ENCODE measurements at places on chromosomes 3 and 15.

- DNase-seq: no peak
Observed at GRCh38 chr15:55991802-55992768, 1.3 kb downstream of the NEDD4 start.

- no peak for DNase-seq
Observed at GRCh38 chr3:96843505-96844203, 29.3 kb downstream of the EPHA6 start.

GRCh38 chr3:70856414-70857162, 544.1 kb upstream of the MDFIC2 start:
- DNase-seq: no peak

GRCh38 chr15:43903864-43904290, 77.1 kb downstream of the WDR76 start:
- DNase-seq: no peak

DNA sequence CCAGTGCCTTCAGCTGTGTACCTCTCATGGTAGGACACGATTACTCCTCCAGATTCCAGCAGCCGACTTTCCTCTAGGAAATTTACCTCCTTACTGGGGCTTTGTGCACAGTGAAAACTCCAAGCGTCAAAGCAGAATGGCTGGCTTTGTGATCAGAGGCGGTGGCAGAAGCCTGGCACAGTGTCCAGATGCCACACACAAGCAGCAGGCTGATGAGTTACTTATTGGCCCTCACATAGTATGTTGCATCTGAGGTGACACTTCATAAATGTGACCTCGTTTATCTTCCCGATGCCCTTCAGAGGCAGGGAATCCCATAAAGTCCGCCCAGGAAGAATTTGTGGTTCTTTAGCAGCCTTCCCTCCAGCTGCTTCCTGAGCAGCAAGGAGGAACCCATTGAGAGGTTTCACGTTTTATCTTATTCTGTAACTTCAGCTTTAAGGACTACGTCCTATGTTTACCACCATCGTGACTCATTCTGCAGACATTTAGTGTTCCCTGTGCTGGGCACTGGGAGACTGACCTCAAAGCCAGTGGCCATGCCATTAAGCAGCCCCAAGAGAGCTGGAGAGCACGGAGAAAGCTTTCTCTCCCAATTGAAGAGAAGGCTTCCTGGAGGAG, 107.1 kb upstream of the C15orf61 start:
- peak; percentile 41 for DNase-seq

- no peak for DNase-seq
Observed at GRCh38 chr15:98826658-98827057, 178.3 kb downstream of the IGF1R start.

- peak; percentile 52 for DNase-seq
Observed at GRCh38 chr15:72203507-72203837, 5.9 kb upstream of the GRAMD2A start.

DNA sequence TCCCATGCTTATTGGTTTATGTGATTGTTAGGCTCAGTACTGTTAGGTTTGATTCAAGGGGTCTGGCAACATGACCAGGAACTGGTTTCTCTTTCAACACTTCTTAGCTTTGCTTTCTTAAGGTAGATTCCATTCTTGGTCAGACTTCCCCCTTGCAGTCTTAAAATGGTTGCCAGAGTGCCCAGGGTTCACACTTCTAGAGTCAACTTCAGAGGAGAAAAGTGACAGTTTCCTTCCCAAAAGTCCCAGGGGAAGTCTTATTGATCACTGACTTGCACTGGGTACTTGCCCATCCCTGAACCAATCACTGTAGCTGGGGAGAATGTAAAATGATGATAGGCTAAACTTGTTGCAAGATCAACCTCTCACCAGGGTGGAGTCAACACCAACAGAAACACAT, 14.1 kb downstream of the MGLL start:
- DNase-seq: no peak

DNA sequence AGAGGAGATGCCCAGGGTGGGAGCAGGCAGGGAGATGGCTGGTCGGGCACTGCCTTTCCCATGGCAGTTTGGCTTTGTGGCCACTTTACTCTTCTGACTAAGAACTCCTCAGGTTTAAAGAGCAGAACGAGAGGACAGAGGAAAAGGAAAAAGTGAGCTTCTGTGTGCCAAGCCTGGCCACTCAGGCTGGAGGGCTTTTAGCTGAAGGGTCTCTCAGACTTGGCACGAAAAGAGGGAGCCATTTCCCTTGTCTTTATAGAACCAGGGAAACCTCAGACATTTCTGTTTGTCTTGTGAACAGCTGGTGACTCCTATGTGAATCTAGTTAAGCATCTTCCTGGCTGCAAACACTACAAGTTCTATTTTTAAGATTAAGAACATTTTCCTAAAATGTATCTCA, 23.3 kb upstream of the PSMD6 start:
- no peak for DNase-seq

- peak; percentile 29 for DNase-seq
Observed at GRCh38 chr3:22960105-22960984, 242.8 kb upstream of the UBE2E2 start.

DNA sequence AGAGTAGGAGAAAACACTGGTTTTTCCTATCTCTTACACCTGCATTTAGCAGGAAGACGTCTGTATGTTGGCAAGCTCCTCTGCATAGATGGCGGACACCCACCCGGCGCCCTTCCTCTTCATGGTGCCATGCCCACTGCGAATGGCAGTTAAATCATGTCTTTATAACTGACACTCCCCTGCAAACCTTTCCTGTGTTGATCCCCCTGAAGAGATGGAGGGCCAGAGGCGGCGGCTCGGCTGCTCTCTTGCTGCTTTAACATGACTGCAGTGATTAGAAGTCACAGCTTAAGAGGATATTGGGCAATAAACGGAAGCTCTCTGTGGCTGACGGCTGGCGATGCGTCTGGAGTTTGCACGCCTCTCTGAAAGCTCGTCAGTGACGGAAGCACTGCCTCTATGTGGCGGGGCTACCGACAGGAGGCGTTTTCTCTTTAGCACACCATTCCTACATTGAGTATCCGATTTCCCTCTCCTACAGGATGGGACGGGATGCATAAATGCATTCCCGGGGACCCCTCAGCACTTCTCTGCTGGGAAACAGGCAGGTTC, 25.5 kb upstream of the SNRPA1 start:
- DNase-seq: no peak

DNA sequence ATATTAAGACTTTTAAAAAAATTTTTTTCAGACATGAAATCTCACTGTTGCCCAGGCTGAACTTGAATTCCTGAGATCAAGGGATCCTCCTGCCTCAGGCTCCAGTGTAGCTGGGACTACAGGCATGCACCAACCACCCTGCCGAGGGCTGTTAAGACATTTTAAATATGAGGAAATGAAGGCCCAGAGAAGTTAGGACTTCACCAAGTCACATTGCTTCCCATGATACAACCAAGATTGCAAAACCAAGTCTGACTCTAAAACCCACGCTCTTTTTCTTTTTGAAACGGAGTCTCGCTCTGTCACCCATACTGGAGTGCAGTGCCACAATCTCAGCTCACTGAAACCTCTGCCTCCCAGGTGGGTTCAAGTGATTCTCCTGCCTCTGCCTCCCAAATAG, 28.0 kb downstream of the PTPN9 start:
- DNase-seq: no peak

GRCh38 chr3:39809181-39809994, at the start of gene MYRIP:
TSS of gene MYRIP (plus strand) at chr3:39809609. CDS start at chr3:39900817, 91,208 bp downstream.
- DNase-seq: no peak

- DNase-seq: no peak
Observed at GRCh38 chr3:56915966-56916586, 114.3 kb upstream of the ARHGEF3 start.

DNA sequence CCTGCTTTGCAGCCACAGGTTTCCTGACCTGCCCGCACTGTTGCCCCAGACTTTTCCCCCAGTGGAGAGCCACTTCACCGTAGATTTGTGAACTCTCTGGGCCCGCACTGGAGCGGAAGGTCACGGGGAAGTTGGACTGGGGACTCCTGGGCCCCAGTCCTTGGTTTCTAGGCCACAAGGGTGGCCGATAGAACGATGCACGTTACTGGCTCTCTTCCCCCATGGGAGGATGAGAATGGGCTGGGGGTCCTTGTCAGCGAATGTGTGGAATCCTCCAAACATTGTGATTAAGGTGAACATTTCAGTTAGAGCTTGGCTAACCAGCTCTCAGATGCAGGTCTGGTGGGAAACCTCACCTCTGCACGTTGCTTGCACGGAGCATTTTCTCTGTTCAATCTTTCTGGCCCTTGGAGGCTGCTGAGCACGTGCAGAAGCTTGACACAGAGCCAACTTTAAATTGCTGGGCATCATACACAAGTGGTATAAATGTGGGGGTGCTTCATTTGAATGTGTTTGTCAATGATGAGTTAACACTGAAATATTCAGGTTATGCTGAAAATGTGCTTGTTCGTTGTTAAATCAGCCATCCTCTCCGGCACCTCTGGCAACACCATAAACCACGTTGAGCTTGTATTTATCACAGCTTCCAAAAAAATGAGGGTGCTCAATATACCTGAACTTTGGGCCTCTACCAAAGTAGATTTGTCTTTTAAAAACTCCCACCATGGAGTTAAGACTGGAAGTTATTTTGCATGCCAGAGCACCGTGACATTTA, 976 bp downstream of the DIS3L start:
- no peak for DNase-seq

DNA sequence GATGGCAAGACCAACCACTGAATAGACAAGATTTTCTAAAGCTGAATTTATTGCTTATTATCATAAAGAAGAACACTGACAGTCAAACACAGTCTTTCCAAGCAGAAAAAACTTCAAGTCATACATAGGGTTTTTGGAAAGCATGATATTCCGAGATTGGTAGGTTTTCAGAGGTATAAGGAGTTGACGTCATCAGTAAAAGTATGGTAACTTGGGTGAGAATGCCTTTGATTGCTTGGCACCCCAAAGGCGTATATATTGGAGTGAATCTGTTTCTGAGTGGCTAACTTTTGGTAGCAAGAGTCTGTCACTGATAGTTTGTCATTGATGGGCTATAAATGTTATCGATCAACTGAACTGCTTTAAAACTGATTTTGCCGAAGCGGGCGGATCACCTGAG, 227.9 kb upstream of the CNTN4 start:
- DNase-seq: no peak

DNA sequence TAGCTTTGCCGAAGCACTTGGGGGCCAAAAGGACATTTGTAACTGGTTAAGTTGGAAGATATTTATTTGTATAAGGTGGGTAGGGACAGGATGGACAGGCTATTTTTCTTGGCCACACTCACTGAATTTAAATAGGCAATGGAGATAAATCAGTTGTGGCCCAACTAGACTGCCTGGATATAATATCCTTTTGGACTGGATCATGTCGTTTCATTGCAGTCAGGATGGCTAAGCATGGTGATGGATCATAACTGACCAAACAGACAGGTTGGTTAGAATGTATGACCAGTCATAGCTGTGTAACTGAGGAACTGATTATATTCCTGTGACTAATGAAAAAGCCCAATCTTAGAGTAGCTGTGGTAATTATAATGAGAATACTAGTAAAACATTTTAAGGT, 284.0 kb downstream of the LPP start:
- DNase-seq: no peak

GRCh38 chr3:195212749-195213375, 58.1 kb downstream of the XXYLT1 start:
- no peak for DNase-seq

DNA sequence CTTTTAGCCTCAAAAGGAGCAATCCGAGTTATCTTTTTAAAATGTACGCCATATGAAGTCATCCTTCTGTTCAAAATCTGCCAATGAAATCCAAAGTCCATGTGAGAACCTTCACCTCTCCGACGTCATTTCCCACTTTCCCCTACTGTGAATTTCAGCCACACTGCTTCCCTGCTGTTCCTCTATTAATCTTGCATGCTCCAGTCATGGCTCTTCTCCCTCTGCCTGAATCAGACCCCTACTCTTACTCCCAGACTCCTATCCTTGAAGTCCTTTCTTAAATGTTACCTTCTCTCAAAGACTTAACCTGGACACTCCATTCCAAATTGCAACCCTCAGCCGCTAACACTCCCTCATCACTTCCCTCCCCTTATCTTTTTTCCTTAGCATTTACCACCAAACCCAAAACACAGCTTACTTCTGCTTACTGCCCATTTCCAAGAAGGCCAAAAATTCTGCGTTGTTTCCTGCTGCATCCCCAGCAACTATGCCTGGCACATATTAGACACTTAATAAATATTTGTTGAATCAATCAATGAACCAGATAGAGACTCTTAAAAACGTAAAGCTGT, 1.2 kb downstream of the NKIRAS1 start:
- DNase-seq: no peak

GRCh38 chr3:74582982-74583381, 31.5 kb downstream of the CNTN3 start:
- DNase-seq: no peak

GRCh38 chr15:80591471-80591870, 103.6 kb upstream of the ABHD17C start:
- DNase-seq: no peak

DNA sequence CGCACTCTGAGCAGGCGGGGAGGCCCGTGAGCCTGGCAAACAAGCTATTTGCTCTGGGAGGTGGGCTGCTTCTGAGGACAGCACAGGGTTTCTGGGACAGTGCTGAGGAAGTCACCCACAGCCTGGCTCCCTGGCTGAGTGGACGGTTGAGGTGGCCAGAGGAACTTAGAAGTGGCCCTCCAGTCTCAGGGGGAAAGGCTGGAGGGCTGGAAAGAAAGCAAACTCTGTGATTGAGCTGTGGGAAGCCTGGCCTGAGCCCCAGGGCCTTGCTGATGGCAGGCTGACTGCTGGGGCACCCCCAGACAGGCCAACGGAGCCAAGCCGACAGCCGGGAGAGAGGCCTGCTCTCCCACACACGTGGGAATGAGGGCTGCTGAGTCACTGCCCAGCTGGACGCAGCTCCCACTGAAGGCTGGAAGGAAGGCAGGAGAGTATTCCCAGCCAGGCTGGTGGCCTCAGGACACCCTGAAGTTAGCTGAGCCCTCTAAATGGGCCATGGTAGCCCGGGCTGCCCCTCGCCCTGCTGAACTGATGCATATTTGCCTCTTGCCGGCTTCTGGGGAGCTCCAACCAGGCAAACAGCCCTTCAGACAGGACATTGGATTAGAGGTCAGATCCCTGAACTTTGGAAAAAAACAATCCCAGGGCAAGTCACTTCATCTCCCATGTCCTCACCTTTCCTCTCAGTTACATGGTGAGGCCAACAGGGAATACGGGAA, 98.0 kb upstream of the TLE3 start:
- DNase-seq: no peak

DNA sequence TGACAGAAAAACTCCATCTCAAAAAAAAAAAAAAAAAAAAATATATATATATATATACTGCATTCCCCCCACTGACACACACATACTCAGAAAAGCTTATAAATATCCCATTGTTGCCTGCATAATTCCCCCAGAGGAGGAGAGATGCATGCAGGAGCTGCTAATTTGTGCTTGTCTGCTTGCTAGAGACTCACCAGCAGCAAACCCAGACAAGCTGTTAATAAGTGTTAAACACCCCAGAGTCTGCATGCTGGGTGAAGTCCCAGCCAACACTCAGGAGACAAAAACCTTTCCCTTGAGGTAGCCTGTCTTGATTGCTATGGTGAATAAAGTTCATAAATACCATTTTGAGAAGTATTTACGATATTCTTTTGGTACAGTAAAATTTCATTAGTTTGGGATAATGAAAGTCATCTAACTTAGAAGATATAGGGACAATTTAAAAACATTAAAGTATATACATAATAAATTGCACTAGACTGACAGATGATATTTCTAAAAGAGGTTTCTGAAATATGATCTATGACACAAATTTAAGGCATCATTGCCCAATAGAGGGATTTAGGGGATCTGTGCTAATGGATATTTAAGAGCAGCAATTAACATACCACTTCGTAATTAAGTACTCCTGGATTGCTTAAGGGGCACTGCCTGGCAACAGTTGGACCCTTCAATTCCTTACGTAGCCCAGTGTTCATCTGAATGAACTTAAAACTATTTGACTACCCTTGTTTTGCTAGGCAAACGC, 400.0 kb upstream of the C2CD4B start:
- DNase-seq: no peak

GRCh38 chr3:38029400-38030125, at the start of gene PLCD1:
TSS of gene PLCD1 (minus strand) at chr3:38029642. CDS start at chr3:38029539, 103 bp downstream.
- no peak for DNase-seq

Data from glomerular endothelial cell (primary cell).